ENCODE measurements at places on chromosomes 4 and X. TPM values are rescaled to one million over a fixed set of nuclear protein-coding genes. Genes with fewer than 3 reads are reported as not detected.

- H3K36me3 ChIP-seq, result no peaks in the 10 kb centered on the region
- H3K4me1 ChIP-seq, result peaks cover 12% of the 10 kb centered on the region
- no peak overlapping the region for H3K4me3 ChIP-seq
Measured at GRCh38 chrX:48798318-48798717, 3.5 kb upstream of the HDAC6 start.

The DSPP gene
- not detected for total RNA-seq

The UGT2A1 gene
- not detected for total RNA-seq

The TLR1 gene
- total RNA-seq, result 23.1 TPM
